ENCODE measurements at places on chromosomes 7 and 10.

DNA sequence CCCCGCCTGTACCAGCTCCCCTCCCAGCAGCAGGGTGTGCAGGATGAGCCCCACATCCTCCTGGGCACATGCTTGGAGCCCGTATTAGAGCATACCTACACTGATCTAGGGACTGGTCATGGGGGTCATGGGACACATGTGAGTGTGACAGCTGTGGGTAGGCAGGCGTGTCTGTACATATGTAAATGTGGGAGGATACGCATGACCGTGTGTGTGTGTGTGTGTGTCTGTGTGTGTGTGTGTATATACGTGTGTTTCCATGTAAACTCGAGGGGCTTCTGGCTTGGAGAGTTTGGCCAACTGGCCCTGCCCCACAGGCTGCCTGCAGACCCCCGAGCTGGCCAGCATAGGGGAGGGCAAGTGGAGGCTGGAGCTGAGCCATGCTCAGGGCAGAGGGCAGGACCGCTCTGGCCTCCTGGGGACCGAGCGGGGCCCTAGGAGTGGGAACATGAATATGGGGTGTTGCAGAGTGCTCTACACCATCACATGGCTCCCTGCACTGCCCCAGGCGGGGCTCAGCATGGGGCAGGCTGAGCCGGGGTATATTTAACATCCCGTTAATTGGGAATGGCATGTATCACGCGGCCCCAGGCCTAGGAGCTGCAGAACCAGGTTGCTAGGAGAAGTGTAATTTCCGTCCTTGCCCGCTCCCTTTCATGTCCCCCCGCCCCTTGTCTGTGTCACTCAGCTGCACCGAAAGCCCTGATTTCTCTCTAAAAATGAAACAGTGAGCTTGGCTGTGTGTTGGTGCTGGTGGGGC is 152.7 kb upstream of the PCBD1 start:
- no peak for DNase-seq

GRCh38 chr10:373526-374309 is 238.5 kb downstream of the ZMYND11 start:
- no peak for DNase-seq

DNA sequence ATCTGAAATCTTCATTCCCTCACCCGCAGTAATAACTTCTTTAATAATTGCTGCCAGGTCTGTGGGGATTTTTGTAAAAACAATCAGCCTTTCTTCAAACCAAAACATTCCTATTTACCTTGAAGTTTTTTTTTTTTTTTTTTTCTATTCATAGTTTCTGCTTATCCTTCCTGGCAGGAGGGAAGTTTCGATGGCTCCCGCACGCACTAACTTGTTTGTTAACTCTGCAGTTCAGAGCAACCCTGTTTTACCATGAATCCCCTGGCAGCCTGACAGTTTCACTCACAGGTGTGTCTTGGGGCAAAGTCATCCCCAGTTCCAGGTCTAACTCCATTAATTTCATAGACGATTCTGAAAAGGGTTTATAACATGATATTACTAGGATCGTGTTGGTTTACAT is 149.3 kb downstream of the KLF6 start:
- no peak for DNase-seq

GRCh38 chr7:140595468-140596092 is 45.0 kb downstream of the DENND2A start:
- no peak for DNase-seq

DNA sequence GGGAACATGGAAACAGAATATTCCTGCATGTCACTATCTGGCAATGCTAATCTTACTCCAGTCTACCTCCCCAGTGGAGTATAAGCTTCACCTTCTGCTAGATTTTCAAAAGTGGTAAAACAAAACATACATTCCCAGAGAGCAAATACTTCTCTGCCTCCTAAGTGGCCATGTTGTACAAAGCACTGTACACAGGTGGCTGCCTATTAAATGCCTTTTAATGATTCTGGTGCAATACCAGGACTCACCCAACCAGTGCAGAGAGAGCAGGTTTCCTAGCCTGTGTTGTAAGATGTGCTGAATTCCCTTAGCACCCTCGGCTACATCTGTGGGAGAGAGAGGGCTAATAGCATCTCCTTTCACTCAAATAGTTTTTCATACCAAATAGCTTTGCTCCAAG is 684.3 kb upstream of the NRP1 start:
- no peak for DNase-seq

DNA sequence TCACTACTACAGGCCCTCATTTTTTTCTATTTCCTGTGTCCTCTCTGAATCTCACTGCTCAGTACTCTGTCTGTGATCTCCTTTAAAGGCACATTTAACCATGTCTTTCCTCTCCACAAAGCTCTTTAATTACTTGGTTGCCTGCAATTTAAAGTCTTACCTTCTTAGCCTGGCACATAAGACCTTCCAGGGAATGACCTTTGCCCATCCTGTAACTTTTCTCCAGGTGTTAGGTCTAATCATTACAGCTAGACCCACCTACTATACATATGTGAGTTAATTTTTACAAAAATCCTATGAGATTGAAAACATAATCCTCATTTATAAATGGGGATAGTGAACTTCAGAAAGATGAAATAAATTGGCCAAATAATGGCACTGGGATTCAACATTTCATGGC is 244.1 kb upstream of the RHOBTB1 start:
- DNase-seq = no peak
